Fibroblast of lung (primary cell): ENCODE measurements at places on chromosomes 12 and 14. TPM values are rescaled to one million over a fixed set of nuclear protein-coding genes. Genes with fewer than 3 reads are reported as not detected.

Gene PPP2R3C
- 61.9 and 64.2 TPM in 2 replicates for total RNA-seq

Gene PABPN1
- 59.1 and 73.2 TPM in 2 replicates for total RNA-seq

Gene CACNB3
- 18.5 and 28.4 TPM in 2 replicates for total RNA-seq

Gene COX14
- 39.0 and 55.3 TPM in 2 replicates for total RNA-seq

Gene SLC10A1
- total RNA-seq, result not detected in 2 replicates

Gene PLD4
- under 0.01 and 0.17 TPM in 2 replicates for total RNA-seq

Gene TGFB3
- total RNA-seq, result 5.9 and 10.5 TPM in 2 replicates

Gene TUBA1C
- total RNA-seq, result 121 and 164 TPM in 2 replicates
